ENCODE measurements at places on chromosomes 2 and 18.
A peak's percentile ranks its signal among the peaks of the same experiment; 100 is the strongest.

- no peak for DNase-seq
Observed at GRCh38 chr2:181836583-181836982, 54.9 kb upstream of the ITPRID2 start.

DNA sequence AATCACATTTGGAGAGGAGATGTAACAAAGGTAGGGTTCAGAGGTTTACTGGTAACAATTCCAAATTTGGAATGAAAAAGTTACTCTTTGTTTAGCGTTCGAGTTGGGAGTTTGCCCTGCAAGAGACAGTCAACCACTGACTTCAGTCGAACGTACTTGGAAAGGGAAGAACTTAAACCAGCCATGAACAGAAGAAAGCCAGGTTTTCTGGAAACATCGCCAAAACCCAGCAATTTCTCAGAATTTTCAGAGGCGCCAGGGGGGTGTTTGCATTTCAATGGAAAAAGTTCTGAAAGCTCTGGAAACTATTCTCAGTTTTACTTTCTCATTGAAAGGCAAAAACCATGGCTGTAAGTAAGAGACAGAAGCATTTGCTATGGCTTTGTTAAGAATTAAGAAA lies 28.5 kb upstream of the AQP4 start:
- no peak for DNase-seq

GRCh38 chr18:9058406-9058805 lies 44.1 kb upstream of the NDUFV2 start:
- DNase-seq = no peak

DNA sequence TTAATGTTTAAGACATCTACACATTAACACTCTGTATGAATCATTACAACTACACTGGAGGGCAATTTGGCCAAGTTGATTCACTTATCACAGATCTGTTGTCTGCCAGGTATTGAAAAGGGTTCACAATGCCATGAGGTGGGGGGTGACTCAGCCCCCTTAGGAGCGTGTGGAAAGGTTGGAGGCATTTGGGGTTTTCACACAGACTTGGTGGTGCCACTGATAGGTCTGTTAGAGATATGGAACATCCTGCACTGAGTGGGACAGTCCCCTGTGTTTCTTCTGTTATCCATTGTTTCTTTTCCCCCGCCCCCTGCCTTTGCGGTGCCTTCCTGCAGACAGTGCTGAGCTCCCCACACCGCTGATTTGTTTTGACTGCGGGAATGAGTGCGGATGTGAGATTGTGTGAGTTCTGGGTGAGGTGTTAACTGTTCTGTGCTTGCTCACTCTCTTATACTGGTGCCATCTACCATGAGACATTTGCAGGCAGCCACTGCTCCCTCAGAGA lies 9.3 kb upstream of the TSN start:
- DNase-seq = peak; percentile 77

DNA sequence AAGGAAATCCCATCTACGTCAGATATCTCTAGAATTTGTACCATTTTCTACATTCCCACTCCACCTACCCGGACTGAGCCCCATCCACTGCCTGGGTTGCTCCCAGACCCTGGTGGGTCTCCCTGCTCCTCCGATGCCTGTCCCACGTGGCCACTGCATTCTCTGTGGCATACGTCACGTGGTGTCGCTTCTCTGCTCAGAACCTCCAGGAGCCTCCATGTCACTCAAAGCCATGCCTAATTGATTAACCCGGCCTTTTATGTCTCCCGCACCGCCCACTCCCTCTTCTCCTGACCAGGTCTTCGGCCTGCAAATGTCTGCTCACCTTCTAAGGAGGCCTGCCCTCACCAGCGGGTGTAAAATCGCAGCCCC lies 176.6 kb downstream of the HDAC4 start:
- DNase-seq = no peak

DNA sequence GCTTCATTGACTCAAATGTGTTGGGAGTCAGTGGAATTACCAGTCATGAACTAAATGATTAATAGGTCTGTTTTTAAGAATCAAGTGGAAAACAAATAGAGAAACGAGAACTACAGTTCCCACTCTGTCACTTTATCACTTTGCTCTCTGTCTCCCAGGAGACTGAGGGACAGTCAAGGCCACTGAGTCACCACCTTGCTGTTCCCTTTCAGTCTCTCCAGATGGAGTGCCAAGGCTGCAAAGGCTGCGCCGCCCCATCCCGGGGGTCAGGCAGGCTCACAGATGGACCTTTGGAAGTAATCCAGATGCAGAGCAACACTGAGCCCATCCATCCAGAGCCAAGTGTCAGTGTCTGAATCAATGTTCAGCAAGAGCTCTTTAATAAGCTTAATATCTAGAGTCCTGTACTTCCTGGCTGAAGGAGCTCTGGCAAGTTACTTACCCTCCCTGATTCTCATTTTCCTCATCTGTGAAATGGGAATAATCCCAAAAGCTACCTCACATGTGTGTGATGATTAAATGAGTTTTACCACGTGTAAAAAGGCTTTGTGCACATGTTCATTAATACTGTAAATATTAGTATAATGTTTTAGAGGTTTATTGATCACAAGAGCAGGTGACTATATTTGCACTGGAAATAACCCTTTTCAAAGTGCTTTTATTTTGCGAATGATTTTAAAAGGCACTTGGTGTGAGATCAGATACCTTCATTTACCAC lies 43.0 kb upstream of the EFEMP1 start:
- no peak for DNase-seq

All from activated CD4-positive, alpha-beta memory T cell treated with anti-CD3 and anti-CD28 coated beads for 36 hours (primary cell).